Stimulated activated CD8-positive, alpha-beta memory T cell treated with anti-CD3 and anti-CD28 coated beads, Interleukin-4, amount 100 ng/mL, for 1 hour (primary cell): ENCODE measurements at places on chromosomes 4 and X.

DNA sequence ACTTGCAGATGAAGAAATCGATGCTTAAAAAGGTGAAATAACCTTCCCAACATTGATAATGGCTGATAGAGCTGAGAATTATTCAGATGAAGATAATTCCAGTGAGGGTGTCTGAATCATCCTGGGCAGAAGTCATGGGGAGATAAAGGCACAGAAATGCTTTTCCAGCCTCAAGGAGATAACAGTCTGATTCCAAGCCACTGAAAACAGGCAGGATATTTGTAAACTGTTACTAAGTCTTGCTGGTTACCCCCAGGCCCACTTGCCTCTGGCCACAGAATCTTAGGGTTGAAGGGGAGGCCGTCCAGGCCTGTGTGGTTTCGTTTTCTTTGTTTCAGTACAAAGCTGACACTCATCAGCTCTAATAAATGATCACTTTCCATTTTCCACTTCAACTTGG is 158.5 kb downstream of the SH3KBP1 start:
- no peak for DNase-seq

- no peak for DNase-seq
Observed at GRCh38 chr4:73593631-73594241, 26.5 kb downstream of the RASSF6 start.

GRCh38 chr4:81096566-81096965 is 66.1 kb downstream of the BMP3 start:
- DNase-seq: no peak

GRCh38 chrX:43238461-43238945 is 417.6 kb upstream of the MAOA start:
- DNase-seq: no peak

DNA sequence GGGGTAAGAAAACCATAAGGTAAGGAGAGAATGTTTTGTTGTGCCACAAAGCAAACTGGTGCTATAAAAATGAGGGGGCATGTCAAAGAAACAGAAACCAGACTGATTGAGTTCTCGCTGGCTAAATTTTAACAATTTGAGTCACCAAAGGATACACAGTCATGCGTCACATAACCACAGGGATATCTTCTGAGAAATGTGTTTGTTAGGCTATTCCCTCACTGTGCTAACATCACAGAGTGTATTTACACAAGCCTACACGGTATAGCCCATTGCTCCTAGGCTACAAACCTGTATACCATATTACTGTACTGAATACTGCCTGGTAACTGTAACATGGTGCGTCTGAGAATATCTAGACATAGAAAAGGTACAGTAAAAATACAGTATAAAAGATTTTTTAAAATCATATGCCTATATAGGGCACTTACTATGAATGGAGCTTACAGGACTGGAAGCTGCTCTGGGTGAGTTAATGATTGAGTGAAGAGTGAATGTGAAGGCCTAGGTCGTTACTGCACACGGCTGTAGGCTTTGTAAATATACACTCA is 50.1 kb downstream of the FBXW7 start:
- no peak for DNase-seq
